ENCODE measurements at places on chromosomes 4 and X.

DNA sequence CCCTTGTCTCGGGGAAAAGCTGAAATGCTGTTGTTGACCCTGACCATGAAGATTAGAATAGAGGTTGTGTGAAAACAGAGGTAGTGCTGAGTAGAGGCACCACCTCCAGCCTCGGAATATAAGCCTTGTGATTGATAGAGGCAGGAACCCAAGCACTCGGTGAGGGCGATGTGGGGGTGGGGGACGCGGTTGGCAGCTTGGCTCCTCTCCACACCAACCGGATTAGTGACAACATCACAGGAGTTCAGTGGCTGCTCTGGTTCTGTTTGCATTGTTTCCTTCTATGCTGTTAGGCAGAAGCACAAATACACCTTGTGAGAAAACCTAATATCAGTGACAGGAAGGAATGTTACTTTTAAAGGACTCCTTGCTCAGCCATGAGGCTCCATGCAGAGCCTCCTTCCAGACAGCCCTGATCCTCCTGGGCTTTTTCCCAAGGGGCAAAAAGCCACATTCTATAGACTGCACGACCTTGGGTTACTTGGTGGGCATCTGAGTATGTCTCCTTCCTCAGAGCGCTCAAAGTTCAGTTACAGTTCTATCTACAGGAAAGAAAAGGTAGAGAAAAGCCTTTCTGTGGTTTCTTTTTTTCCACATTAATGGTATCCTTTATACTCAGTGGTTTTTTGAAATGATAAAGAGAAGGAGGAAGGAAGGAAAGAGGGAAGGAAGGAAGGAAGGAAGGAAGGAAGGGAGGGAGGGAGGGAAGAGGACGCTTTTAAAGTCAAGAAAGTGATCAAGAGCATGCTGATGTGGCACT is 150.4 kb upstream of the NOCT start:
- no peak for DNase-seq

DNA sequence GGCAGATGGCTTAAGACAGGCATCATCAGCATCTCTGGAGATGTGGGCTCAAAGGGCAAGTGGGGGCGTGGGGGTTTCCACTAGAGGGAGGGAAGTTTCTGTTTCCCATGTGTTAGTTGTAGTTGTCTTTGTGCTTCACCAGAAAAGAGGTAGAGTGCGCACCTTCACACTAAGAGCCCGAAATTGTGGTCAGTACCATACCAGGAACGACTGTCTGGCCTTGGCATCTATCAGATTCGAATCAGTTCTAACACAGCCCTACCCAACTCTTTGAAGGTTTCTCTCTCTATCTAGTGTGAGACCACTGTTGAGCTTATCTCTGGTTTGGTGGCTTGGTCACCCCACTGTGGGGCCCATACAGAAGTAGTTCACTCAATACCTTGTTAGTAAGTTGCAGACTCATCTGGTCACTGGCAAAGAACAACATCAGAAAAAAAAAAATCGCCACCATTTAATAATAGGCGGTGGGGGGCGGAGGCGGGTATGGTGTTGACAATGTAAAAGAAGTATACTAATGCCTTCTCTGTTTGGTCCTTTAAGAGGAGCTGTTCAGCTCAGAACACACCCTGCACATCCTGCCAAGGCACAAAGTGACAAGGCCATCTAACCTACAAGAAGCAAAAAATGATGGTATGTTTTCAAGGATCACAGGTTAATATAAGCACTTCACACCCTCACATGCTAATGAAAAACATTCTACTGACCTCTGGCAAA is 71.1 kb downstream of the NYX start:
- DNase-seq = no peak

DNA sequence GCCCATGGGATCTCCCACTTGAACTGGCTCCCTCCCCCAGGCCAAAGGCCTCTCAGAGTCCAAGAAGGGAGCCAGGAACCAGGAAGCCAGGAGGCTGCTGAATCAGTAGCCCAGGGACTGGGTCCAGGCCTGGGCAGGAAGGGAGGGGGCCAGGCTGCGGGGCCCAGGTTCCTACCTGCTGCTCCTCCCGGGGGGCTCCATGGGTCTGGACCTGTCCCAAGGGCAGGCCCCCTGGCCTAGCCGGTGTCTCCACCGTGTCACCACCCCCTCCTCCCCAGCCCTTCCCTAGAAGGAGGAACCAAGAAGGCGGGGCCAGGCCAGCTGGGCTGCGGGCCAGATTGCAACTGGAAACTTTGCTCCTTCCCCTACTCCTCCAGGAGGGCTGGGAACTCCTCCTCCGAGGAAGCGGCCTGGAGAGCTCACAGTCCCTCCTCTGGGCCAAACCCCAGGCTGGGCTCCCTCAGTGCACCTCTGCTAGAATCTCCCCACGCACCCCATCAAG is at the start of gene IQSEC2:
IQSEC2 (minus strand) TSS at position 264 of the 502 bp plus-strand sequence.
- DNase-seq = peak; percentile 91

DNA sequence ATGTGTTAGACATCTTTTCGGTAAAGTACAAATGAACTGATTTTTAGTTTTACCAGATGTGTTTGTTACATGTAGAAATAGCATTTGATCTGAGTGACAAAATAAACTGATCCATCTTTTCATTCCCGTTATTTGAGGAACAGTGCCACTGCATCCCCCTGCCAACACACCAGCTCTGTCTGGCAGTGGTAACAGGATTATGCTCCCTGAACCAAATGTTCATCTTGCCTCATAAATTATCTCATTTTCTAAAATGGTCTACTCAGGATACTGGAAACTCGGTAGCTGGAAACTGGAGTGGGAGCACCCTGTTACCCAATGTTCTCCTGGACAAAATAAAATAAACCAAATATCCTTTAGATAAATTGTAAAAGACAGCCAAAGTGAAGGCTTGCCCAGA is 171.6 kb downstream of the FAT4 start:
- DNase-seq = no peak

GRCh38 chrX:26562156-26562555 is 346.2 kb downstream of the MAGEB5 start:
- no peak for DNase-seq

Measured in gastrocnemius medialis (tissue), 4 donors.